Spleen (tissue), 13 donors: ENCODE measurements at places on chromosomes 1 and 21. TPM values are rescaled to one million over a fixed set of nuclear protein-coding genes. Genes with fewer than 3 reads are reported as not detected.

DNA sequence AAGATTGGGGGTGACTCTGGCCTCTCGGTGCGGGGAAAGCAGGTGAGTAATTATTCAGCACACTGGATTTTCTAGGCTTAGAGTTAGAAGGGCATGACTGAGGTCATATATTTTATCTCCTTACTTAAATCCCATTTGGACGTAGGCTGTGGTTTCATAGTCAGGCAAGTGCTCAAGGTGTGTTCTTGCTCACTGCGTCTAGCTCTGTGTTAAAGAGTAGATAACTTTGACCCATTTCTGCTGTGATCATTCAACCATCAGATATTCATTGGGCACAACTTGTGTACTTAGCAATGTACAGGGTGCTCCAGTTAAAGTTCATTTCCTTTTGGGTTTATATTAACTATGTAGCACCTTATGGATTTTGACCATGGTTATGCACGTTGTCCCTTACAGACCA is 14.6 kb downstream of the PFKFB2 start:
- no peak for DNase-seq

DNA sequence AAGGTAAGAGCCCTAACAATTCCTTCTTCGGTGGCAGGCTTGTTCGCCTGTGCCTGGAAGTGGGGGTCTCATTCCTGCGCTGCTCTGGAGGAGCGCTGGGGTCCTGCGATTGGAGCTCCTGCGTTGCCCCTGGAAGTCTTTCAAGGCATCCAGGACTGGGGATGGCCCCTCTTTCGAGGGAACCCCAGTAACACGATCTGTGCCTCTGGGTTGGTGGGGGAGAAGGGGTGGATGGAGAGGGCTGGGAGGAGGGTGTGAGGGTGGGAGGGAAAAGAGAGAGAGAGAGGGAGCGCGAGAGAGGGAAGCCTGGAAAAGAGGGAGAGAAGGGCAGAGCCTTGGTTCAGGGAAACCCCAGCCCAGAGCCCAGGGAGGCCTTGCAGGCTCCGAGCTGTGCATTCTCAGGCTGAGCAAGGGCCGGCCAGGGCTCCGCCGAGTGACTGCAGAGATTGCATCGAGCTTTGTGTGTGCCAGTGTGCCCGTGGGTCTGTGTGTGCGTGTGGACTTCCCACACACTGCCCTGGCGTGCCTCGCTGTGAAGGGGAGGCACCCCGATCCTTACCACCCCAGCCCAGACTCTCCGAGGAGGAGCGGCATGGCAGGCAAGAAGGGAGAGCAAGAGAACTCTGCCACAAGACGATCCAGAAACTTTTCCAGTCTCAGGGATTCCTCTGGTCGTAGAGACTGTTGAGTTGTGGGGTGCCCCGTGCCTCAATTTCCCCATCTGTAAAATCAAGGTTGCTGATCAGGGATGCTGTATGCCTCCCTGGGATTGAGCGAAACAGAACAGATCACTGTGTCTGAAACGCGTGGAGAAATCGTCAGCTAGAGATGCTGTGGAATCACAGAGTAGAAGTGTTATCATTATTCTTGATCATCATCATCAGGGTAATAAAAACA is 619 bp downstream of the BCL9 start:
- DNase-seq: peak; percentile 79

GRCh38 chr21:36626791-36627190 is 72.1 kb upstream of the SIM2 start:
- DNase-seq: no peak

DNA sequence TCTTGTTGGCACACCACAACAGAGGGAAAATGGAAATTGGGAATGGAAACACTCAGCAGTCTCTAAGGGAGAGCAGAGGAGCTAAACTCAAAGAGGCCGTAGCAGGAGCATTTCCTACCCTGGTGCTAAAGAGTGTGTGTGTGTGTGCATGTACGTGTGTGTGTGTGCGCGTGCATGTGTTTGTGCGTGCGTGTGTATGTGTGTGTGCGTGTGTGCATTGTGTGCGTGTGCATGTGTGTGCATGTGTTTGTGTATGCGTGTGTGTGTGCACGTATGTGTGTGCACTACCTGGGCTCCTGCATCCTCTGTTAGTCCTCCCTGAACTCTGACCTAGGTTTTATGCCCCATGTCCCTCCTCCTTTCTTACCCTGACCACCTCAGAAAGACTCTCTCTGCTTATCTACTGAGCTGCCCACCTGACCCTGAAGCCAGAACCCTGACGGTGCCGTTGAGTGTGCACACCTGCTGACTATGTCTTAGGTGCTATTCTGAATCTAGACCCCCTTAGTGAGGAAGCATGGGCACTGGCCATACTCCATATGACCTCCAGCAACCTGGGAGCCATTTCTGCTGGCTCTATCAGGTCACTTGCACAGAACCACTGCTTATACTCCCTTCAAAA is 157.1 kb upstream of the HMGB4 start:
- no peak for DNase-seq

DNA sequence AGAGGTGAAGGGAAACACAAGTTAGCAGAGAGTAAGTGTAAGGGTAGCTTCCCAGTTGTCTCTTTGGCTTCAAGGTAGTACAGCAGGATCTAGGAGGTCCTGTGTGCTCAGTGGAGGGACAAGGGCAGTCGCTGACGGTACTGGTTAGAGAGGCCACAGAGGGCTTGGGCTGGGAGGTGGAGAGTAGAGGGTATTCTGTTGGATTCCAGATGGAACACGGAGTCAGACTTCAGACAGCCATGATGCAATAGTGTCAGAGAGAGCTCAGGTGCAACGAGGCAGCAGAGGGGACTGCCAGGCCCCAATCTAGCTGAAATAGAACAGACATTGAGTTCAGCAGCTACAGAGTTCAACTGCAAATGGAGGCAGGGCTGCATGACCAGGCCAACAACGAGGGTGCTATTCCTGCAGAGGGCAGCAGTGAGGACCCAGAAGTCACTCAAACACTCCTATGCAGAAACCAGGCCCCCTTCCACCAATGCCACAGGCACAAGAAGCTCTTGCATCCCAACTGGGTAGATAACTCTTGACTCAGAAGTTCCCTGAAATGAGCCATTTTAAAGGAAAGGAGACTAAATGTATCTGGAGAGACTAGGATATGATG is 325.0 kb upstream of the ESRRG start:
- DNase-seq: no peak

DNA sequence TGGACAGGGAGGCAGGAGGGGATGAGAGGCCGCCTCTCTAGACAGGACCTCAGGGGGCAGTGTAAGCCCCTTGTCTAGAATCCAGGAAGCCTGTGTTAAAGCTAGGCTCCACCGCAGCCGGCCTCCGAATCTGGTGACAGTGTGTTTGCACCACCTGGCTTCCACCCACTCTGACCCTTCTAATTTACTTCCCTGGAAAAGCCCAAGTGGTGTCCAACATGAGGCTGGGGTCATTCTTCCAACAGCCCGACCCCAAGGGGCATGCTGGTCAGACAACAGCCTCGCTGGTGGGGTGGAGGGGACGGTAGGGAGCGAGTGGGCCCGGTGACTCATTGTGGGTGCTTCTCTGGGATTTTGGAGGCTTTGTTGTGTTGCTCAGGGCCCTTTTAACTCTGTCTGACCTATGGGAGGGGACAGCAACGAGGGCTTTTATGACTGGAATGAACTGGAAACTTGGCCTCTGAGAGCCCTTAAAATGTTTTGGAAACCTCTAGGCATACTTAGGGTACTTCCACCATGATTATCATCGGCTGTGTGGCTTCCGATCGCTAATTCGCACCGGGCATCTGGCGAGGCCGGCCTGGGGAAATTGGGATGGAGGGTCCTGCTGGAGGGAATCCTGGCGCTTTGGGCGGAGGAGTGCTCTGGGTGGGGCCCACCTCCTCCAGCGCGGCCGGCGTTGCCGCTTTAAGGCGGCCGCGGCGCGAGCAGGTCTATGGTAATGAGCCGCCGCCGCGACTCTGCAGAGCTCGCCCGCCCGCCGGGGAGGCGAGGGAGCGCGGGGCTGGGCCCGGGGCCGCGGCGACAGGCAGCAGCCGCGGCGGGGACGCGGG is at the start of gene CELSR2:
TSS of gene CELSR2 (plus strand) at position 743 of the 833 bp plus-strand sequence. CDS start 541 bp downstream, outside the sequence.
- DNase-seq: peak; percentile 88

DNA sequence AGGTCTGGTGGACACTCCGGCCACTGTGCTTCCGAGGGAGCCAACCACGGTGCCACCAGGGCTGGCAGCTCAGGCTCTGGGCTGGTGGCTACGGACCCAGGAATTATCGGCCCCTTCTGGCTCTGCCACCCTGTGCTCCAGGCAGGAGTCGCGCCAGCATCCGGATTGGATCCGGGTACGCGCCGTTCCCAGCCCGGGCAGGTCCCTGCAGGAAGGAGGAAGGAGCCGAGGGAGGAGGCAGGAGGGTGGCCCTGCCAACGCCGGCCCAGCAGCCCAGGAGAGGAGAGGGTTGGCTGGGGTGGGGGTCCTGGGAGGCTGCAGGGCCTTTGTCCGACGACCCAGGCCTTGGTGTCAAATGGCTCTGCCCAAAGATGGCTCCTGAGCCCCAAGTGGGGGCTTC is 160.5 kb downstream of the CASZ1 start:
- DNase-seq: no peak

DNA sequence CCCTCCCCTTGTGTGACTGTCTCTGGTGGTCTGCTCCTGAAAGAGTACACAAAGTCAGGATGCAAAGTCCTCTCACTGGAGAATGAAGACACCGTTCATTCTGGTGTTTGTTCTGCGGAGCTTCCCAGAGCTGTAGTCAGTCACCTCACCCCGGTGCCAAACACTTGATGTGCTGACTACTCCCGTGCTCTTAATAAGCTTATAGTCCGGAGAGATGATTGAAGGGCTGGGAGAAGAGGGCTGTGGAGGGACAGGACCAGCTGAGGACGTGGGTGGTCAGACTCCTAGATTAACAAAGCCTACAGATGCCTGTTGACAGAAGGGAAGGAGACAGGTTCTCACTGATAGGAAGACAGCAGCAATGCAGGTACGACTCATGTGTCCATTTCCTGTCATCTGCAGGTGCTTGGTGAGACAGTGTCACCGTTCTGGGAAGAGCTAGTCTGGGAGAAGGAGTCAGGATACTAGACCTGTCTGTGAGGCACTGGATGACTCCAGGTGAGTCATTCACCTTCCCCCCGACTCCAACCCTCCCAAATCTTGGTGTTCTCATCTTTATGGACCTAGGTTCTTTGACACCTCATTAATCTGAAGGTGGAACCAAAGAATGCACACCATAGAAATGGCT is 40.4 kb upstream of the LRRN2 start:
- no peak for DNase-seq

DNA sequence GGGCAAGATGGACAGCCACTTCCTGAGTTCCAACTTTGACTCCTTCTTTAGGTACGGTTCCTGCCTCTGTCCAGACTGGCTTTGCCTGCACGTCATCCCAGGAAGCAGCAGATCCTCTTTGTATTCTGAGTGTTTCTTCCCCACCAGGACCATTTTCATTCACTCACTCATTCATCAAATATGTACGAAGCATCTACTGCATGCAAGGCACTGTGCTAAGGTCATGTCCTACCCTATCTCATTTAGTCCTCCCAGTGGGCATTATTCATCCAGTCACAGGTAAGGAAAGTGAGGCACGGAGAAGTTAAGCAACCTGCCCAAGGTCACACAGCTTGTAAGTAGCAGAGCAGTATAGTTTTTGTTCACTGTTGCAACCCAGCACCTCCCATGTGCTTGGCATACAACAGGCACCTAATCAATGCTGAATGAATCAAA is 13.9 kb downstream of the CRYBG2 start:
- no peak for DNase-seq

DNA sequence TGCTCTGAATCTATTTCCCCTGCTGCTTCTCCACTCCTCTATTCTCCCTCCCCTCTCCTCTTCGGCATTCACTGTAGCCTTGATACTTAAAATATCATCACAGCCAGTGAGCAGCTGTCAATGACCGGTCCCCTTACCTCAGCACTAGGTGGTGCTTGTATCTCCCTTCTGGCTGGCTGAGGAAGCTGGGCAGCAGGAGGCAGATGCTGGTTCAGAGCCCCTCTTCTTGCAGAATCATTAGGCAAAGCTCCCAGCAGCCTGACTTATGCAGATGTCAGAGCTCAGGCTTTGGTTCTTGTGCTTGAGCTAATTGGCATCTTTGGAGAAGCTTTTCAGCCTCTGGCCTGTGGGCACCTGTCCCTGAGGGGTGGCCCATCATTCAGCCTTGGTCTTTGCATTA is 31.9 kb upstream of the KCNA2 start:
- no peak for DNase-seq

NGF gene
- polyA plus RNA-seq: 2.9 TPM

CDKN2C gene
- 17.9 TPM for polyA plus RNA-seq

COL9A2 gene
- polyA plus RNA-seq: 9.1 TPM

C1orf141 gene
- polyA plus RNA-seq: not detected
